HCT116 (cell line): ENCODE measurements at places on chromosomes 2 and 18. TPM values are rescaled to one million over a fixed set of nuclear protein-coding genes. Genes with fewer than 3 reads are reported as not detected.

Gene HOXD10
- total RNA-seq: not detected

GRCh38 chr2:235582081-235582686 lies 88.3 kb downstream of the AGAP1 start:
- no peak for DNase-seq

GRCh38 chr2:120976501-120977307 lies 241.0 kb downstream of the GLI2 start:
- DNase-seq: no peak

Gene DYTN
- not detected for total RNA-seq

- DNase-seq: peak; percentile 54
Observed at GRCh38 chr2:198314559-198315153, 510.3 kb downstream of the PLCL1 start.

- DNase-seq: no peak
Observed at GRCh38 chr2:108220942-108221541, 18.7 kb upstream of the SULT1C3 start.

DNA sequence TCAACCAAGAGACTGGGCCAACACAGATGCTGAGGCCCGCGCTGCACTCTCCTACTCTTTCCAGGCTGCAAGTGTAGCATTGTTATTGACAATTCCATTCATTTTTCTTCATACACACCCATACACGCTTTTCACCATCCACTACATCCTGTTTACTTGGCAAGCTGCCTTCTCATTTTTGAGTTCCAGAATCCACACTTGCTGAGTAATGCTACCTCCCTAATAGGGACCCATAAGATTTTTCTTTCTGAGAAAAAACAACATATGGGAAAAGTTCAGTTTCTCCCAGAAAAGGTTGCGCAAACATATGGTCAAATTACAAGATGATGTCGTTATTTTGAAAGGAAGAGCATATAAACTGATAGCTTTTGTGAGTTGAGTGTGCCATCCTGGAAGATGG lies 3.3 kb upstream of the NETO1 start:
- DNase-seq: no peak

GRCh38 chr2:56127463-56128152 lies 56.2 kb upstream of the CCDC85A start:
- DNase-seq: no peak

DNA sequence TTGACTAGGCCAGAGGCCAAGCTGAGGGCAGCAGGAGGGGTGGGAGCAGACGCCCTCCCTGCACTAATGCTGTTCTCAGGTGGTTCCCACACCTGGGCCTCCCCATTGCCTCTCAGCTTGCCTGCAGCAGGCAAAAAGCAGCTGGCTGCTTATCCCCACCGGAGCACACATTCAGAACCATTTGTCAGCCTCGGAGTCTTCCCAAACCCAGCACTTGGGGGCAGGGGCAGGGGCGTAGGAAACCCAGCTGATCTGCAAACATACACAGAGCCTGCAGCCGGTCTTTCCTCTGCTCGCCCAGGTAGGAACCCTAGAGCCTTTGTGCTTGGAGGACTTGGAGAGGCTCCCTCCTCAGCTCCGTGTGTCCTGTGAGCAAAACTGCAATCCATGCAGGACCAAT lies 249.8 kb downstream of the CYP26B1 start:
- no peak for DNase-seq

DNA sequence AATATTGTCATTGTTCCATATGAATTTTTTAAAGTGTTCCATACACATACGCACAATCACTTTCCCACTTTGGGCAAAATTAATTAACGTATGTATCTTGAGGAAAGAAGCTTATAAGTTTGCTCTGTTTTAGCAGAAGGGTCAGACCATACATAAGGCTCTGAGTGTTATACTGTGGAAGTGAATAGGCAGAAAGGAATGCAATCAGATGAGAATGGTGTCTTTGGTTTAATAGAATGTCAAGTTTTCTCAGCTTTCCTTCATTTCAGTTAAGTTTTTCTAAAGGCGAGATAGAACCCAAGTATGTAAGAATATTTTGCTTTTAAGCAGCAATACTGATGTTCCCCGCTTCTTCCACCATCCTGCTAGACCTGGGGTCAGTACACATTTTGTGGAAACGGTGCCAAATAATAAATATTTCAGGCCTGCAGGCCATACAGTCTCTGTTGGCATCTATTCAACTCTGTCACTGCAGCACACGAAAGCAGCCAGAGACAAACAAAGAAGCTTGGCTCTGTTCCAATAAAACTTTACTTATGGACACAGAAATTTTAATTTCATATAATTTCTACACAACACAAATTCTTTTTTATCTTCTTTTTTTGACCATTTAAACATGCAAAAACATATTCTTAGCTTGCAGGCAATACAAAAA lies 100.6 kb downstream of the UPP2 start:
- no peak for DNase-seq

Gene AQP12A
- total RNA-seq: not detected

- DNase-seq: no peak
Observed at GRCh38 chr2:156536534-156536933, 100.4 kb downstream of the GPD2 start.

- DNase-seq: no peak
Observed at GRCh38 chr18:21129566-21130216, 18.1 kb upstream of the ROCK1 start.

Gene LBX2
- 10.1 TPM for total RNA-seq
